ENCODE measurements at places on chromosomes 12 and 14. TPM values are rescaled to one million over a fixed set of nuclear protein-coding genes. Genes with fewer than 3 reads are reported as not detected.

- no peak for DNase-seq
Observed at GRCh38 chr14:102969901-102970300, 47.4 kb downstream of the AMN start.

GRCh38 chr14:99807413-99808153 lies 14.4 kb downstream of the EML1 start:
- DNase-seq, result no peak

GRCh38 chr12:31506515-31507306 lies 84.2 kb downstream of the DENND5B start:
- DNase-seq, result no peak

DNA sequence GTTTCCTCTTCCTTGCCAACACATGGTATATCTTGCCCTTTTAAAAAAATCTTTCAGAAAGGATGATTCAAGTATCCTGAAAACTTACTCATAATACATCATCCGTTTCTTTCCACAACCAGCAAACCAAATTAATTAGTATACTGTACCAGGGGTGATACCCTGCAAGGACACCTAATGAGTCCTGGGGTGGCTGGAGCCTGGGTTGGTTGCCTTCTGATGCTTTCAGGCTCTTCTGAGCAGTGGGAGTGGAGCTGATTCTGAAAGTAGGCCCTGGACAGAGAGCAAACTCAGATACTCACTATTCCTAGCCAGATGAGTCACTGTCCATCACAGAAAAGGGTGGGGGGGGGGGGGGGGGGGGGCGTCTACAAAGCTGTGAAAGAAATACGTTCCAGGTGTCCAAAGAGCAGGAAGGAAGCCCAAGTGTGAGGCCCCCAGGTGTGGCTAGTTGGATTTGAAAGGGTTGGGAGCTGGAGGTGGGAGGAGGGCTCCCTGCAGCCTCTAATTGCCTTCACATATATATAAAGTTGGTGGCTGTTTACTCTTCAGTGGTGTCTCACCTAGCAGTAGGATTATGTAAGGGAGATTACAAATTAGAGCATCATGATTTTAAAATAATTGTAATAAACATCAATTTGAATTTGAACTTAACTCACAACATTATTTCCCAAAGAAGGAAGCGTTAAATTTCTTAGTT lies 36.5 kb downstream of the FBXO33 start:
- no peak for DNase-seq

GRCh38 chr12:58148405-58148804 lies 207.0 kb downstream of the ATP23 start:
- no peak for DNase-seq

DNA sequence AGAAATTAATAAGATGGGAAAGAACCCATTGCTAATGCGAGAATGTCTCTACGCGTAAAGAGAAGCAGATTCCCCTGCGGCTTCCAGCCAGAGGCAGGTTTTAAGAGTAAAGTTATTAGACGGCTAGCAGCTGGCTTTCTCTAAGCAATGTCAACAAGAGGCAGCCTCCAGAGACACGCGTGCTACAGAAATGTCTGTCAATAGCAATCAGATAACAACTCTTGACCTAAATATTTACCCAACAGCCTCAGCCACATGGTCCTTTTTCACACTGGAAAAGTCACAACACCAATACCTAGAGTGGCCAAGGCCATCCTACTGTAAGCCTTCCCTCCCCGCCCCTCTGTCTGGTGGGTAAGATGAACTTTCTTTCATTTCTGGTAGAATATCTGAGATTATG lies 146.0 kb upstream of the SFSWAP start:
- DNase-seq, result no peak

DNA sequence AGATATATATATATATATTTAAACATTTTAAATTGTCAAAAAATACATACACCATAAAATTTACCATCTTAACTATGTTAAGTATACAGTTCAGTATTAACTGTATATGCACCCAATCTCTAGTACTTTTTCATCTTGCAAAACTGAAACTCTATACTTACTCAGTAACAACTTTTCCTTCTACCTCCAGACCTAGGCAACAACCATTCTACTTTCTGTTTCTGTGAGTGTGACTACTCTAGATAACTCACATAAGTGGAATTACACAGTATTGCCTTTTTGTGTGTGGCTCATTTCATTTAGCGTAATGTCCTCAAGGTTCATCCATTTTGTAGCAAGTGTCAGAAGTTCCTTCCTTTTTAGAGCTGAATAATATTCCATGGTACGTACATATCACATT lies 8.2 kb downstream of the FAM234B start:
- DNase-seq, result no peak

DNA sequence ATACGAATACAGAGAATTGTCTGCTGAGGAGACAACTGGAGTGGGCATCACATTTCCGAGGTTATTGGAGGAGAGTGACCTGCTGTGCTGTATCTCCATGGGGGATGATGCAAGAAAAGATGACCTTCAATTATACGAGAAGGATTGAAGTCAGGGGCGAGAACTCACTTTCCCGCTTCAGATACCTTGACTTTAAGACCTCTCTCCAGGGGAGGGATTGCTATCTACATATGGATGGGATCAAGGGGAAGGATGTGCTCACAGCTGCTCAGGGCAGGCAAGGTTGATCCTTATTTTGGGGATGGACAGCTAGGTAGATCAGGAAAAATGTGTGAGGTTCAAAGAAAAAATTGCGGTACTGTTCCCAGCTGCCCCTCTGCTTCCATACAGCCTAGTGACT lies 24.4 kb downstream of the NEUROD4 start:
- no peak for DNase-seq

- DNase-seq, result no peak
Observed at GRCh38 chr14:72111911-72112310, 179.7 kb downstream of the RGS6 start.

- DNase-seq, result no peak
Observed at GRCh38 chr14:90373887-90374286, 22.9 kb upstream of the CALM1 start.

DNA sequence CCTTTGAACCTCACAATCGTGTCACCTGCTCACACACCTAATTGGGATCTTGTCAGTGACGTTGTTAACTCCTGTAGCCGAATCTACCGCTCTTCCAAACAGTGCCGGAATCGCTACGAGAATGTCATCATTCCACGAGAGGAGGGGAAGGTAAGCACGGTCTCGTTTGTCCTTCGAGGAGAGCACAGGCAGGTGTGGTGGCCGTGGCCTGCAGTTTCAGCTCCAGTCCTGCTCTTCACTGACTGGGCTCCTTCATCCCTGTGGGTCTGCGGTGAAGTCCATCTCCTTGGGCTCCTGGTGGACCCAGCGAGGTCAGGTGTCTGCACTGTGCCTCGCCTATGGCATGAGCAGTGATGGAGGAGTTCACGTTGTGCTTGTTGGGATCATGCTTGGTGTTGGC lies 96.0 kb downstream of the EP400 start:
- DNase-seq, result no peak

DNA sequence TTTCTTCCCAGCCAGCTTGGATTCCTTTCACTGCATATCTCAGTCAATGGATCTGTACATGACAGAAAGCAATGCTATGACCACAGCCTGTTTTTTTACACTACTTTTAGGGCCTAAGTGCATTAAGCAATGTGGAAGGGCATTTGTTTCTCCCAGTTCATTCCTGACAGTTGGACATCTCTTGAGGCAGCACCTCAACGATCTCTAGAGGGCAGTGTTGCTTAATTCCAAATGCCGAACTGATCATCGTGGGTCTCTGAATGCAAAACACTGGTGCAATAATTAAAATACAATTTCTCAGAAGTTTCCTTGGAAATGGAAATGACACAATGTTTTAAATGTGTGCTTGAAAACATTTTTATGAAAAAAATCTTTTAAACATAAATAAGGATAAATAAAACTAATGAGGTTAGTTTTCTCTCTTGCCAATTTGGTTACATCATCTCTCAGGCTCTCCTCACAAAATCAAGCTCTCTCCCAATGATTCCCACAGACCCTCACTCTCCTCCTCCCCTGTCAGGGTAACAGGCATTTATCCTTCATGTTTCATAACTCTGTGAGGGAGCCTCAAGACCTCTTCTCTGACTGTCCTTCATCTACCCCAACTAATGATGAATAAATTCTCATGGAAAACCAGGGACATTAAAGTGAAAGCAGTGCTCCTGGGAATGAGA lies 192.4 kb upstream of the SLC16A7 start:
- DNase-seq, result peak; percentile 54

DNA sequence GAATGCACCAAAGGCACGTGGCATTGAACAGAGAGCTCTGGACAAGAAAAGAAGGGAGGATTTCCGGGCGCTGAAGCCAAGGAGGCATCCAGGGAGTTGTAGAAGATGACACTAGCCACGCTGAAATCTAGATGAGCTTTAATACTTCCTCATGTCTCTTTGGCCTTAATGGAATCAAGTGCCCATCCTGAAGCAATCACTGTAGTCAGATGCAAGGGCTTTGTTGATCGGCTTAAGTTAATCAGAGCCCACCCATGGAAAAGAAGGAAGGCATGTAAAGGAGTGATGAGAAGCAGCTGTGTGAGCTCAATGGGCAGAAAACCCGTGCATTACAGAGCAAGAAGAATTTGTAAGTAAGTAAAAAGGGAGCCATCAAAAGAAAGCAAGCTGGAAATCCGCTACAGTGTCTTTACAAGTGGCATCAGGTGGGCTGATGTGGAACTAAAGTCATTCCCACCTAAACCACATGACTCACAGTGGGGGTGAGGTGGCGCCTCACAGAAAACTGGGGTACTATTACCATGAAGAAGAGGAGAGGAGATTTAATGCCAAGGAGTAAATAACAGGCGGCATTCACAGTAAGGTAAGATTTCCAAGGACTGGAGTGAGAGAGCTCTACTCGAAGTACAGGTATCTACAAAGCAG lies 48.4 kb downstream of the NDUFA12 start:
- no peak for DNase-seq

GRCh38 chr14:50937800-50938199 lies 6.5 kb downstream of the PYGL start:
- no peak for DNase-seq

- DNase-seq, result no peak
Observed at GRCh38 chr14:90547250-90547649, 150.4 kb downstream of the CALM1 start.

WASHC3 gene
- total RNA-seq, result 52.8 TPM

CPNE6 gene
- total RNA-seq, result not detected

TMPRSS12 gene
- not detected for total RNA-seq

SAV1 gene
- 39.7 TPM for total RNA-seq

C1R gene
- total RNA-seq, result 2.0 TPM

DNAH10 gene
- total RNA-seq, result 0.66 TPM

ADAM21 gene
- total RNA-seq, result not detected

GLS2 gene
- 5.3 TPM for total RNA-seq
